COR-L47 (cell line): ENCODE measurements at places on chromosomes 13 and 19.

DNA sequence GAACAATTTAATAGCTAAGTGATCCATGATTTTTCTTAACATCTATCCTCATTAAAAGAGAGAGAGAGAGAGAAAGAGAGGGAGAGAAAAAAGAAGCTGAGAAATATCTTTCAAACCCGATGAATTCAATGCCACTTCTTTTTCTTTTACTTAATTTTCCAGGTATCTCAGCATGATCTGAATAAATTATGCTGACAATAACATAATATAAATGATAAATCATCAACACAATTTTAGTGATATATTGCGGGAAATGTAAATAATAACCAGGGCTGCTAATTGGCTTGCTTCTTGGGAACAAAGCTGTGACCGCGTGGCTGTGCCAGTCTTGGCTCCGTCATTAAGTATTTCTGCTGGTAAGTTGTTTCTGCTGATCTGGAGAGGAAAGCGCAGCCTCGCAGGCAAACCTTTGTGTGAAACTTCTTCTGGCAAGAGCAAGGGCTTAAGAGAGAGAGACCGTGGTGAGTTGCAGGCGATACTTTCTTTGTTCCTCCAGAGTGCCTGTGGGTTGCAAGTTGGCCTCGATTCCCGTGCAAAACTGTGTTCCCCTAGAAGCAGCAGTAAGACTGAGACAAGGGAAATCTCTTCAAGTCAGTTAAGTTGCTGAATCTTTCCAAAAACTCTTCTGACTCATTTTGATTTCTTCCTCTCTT is 489.1 kb upstream of the TSHZ3 start:
- no peak for DNase-seq

DNA sequence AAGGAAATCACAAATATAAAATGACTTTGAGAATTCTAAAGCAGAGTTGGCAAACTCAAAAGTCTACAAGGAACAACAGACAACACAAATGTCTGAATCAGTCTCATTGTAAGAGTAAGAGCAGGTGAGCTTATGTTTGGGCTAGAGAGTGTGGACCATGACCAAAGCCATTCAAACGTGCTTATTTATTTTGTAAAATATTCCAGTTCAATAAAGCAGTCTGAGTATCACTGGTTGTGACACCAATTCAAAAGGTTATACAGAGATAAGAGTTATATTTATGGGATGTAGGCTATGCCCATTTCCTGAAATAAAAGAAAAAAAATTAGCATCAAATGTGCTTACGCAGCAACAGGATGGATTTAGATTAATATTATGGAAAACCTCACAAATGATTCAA is 251.6 kb downstream of the KLF5 start:
- no peak for DNase-seq

DNA sequence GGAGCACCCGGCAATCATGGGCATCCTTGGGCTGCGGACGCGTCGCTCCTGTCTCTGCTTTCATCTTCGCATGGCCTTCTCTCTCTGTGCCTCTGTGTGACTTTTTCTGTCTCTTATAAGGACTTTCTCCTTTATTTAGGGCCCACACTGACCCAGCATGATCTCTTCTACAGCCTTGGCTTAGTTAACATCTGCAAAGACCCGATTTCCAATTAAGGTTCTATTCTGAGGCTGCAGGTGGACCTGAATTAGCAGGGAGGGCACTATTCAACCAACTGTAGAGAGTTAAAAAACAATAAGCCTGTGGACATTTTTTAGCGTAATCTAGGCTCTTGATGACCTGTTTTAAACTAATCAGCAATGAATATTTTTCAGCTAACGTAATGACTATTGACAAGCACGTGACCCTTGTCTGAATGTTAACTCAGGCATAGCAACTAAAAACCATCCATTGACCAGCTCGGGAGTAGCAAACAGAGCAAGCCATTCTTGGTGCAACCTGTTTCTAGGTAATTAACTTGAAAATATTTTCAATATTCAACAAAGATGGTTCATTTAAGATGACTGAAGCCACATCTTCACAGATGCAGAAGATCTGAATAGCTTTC is 15.2 kb downstream of the F10 start:
- DNase-seq = no peak

GRCh38 chr19:49130325-49130724 is 11.0 kb downstream of the PPFIA3 start:
- no peak for DNase-seq

DNA sequence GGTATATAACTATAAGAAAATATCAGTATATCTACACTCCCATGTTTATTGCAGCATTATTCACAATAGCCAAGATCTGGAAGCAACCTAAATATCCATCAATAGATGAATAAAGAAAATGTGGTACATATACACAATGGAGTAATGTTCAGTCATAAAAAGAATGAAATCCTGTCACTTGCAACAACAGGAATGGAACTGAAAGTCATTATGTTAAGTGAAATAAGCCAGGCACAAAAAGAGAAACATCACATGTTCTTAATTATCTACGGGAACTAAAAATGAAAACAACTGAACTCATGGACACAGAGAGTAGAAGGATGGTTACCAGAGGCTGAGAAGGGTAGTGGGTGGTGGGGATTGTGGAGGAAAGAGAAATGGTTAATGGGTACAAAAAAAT is 665.2 kb downstream of the TBC1D4 start:
- no peak for DNase-seq

- peak; percentile 37 for DNase-seq
These were observed 3.7 kb upstream of the CSNK1A1L start for GRCh38 chr13:37109051-37109678.

DNA sequence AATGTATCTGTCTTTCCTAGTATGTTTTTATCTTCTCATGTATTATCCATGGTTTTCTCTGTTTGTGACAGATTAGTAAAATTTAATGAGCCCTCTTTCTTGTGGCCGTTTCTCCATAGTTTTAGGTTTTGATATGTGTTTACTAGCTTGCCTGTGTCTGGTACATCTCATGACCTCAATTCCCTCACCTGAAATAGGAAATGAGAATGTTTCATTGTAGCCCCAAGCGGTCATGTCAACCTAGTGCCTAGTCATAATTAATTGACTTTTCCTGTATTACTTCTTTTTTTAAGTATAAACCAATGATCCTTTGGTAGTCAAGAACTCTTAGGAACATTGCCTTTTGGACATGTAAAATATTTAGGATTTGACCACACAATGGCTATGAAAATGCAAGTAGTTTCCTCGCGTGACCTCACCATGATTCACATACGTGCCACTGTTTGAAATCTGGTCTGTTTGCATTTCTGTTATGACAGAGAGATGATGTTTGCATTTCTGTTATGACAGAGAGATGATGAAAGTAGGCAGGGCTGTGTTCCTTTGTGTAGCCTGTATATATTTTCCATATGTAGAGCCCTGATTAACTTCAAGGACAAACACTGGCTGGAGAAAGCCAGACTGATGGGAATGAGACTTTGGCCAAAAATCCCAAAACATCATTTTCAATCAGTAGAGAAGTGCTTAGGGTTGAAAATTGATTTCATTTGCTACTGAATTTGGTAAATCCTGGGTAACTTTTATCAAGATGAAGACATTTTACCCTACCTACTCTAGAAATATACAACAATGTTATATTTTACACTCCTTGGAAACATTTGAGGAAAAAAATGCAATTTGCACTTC is 104.8 kb downstream of the TNFRSF19 start:
- DNase-seq = no peak

DNA sequence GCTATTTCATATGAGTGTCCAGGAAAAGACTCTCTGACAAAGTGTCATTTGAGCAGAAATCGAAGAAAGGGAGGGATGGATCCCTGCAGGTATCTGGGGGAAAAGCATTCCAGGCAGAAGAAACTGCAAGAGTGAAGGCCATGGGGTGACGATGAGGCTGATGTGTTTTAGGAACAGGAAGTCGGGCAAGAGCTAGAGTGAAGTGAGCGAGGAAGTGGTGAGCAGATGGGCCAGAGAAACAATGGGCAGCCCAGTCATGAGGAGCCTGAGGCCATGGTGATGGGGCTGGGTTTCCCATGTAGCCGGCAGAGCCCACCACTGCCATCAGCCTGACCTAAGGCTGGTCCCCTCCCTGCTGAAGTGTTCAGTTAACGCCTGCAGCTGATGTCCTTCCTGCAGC is 150.2 kb downstream of the TNFSF13B start:
- DNase-seq = no peak

DNA sequence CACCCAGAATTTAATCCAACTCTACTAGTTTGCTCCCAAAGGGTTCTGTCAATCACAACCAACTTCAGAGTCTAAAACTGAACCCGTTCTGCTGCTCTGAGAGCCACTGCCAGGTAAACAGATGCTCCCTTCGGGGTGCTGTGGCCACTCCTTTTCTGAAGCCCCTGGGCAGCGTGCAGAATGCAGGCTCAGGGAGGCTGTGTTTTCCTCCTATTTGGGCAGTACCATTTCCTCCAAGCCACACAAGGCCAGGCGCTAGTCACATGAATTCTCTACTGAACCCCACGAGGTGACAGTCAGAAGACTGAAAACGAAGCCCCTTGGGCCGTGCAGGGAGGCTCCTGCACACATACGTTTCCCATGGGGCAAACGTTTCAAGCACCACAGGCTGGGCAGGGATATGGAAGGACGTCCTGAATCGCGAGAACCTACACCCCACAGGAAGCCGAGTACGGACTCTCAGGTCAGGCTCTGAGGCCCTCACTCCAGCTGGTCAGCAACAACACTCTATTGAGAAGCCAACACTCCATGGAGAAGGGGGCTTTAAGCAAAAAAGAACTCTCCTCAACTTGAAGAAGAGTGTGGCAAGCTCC is 71.8 kb downstream of the CCDC70 start:
- no peak for DNase-seq

- no peak for DNase-seq
These were observed 5.4 kb downstream of the TM9SF2 start for GRCh38 chr13:99506634-99507033.

GRCh38 chr19:56477429-56478338 is 539 bp upstream of the ZNF667 start:
- no peak for DNase-seq

- DNase-seq = peak; percentile 22
These were observed 2101.7 kb upstream of the PCDH20 start for GRCh38 chr13:63517371-63517770.

- no peak for DNase-seq
These were observed 74.2 kb downstream of the TUBGCP3 start for GRCh38 chr13:112513761-112514160.

DNA sequence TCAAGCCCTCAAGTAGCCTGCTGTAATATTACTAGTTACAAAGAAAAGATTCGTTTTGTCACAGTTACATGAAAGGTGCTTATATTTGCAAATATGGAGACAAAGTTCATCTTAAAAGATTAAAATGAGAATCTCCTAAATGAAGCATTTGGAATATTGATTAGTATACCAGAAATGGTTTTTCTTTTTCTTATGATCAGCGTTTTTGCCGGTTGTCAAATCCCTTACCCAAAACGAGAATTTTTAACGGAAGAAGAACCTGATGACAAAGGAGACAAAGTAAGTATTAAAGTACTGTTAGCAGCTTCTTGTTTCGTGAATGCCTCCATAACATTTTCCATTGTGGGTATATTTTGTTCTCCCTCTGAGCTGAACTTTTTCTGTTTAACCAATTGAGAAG is 147.1 kb downstream of the CDK8 start:
- no peak for DNase-seq

DNA sequence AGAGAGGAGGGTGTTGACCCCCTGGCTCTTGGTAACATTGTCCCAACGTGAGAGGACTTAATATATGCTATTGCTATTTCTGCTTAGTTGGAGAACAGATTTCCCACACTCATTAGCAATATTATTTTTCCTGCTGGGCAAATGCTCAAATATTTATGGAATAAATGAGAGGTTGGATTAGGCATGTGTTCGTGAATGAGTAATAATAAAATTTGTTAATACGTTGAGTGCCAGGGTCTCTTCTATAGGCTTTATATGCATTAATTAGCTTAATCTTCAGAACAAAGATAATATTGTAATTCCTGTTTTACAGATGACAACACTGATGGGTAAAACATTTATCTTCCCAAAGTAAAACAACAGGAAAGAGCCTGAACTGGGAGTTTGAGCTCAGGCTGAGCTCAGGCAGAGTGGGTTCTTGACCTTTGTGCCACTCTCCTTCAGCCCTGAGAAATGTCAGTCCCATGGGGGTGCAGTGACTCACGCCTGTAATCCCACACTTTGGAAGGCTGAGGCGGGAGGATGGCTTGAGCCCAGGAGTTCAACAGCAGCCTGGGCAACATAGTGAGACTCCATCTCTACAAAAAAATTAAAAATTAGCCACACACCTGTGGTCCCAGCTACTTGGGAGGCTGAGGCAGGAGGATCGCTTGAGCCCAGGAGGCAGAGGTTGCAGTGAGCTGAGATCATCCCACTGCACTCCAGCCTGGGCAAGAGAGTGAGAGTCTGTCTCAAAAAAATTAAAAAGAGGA is 1.2 kb downstream of the ZNF233 start:
- DNase-seq = no peak

GRCh38 chr13:26558074-26558805 is 757 bp downstream of the WASF3 start:
- no peak for DNase-seq

- DNase-seq = no peak
These were observed 59.7 kb upstream of the KL start for GRCh38 chr13:32956595-32956933.

DNA sequence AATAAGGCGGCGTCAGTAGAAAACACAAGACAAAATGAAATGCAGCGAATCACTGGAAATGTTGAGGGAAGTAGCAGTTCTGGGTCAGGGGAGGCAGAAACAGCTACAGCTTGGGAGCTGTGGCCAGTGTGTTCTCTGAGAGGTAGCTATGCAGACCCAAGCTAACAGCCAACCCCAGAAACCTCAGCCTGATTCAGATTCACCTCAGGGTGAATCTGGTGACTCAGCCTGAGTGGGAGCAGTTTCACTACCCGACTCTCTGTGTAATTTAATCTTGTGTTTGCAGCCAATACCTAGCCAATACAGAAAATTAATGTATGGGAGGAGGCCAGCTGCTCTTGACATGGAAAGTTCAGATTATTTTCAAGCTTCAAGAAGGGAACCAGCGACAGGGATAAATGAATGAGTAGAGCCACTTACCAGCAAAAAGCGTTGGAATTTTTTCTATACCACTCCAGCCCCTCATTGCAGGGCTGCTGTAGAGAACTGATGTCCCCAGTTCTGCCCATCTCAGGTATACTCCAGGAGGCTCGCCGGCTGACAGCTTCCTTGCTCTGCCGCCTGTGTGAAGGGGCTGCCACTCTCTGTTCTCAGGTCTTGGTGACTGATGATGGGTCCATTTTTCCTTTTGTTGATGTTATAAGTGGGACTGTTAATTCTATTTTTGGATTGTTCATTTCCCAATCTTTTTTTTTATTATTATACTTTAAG is 8.9 kb downstream of the IGFL3 start:
- DNase-seq = no peak

GRCh38 chr19:11581740-11582139 is 4.3 kb upstream of the ACP5 start:
- DNase-seq = no peak

DNA sequence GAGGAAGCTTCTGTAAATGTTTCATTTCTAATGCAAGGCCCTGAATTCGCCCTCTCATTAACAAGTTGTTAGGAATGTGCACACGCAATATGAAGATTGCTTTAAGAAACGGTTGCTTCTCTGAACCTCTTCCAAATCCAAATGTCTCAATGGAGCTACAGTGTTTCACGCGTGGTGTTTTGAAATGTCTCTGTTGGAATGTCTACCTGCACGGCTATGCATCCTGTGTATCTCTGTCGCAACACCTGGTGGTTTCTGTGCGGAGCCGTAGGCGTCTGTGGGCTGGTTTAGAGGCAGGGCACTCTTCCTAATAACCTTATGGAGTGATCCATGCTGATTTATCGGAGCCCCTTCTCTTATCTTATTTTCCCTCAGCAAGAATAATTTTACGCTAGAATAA is 1584.2 kb upstream of the SLC10A2 start:
- DNase-seq = no peak

GRCh38 chr19:54047616-54048015 is 16.1 kb downstream of the VSTM1 start:
- DNase-seq = no peak

- DNase-seq = no peak
These were observed 255.9 kb upstream of the STARD13 start for GRCh38 chr13:33541456-33541855.
